ENCODE measurements at places on chromosomes 12 and 14. TPM values are rescaled to one million over a fixed set of nuclear protein-coding genes. Genes with fewer than 3 reads are reported as not detected.

The ALKBH2 gene
- 30.2 TPM for polyA plus RNA-seq

- DNase-seq = no peak
Measured at GRCh38 chr12:28787151-28787550, 361.9 kb upstream of the FAR2 start.

GRCh38 chr12:2627076-2627834 is 167.5 kb upstream of the FKBP4 start:
- DNase-seq = no peak

GRCh38 chr12:3726456-3726855 is 26.5 kb downstream of the CRACR2A start:
- no peak for DNase-seq

- DNase-seq = no peak
Measured at GRCh38 chr12:109943811-109944210, 43.7 kb downstream of the TCHP start.

DNA sequence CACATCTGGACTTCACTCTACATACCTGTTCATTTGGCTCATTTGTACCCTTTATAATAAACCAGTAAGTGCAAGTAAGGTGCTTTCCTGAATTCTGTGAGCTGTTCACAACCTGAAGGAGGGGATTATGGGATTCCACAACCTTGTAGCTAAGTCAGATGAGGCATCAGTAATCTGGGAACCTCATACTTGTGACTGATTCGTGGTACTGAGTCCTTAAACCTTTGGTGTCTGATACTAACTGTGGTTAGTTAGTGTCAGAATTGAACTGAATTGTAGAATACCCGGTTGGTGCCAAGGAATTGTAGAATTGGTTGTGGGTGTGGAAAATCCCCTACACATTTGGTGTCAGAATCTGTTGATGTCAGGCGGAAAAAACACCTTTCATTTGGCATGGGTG is 83.4 kb downstream of the TMX1 start:
- DNase-seq = no peak

DNA sequence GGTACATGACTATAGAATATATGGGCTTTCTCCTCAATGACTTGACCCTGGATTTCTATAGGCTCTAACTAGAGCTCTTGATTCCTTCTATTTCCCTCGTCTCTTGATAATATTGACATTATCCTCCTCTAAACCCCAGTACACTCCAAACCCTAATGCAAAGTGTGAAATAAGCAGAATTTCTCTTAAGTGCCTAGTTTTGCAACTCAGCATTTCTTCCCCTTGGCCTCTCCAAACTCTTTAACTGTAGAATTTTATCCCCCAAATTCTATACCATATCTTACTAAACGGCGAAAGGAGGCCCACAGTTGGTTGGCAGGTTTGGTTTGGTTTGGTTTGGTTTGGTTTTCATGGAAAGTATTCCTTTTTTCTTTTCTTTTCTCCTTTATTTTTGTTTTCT is 498.7 kb downstream of the CCER1 start:
- DNase-seq = no peak

- DNase-seq = no peak
Measured at GRCh38 chr14:61485661-61486060, 164.3 kb downstream of the PRKCH start.

GRCh38 chr12:124573839-124574786 is 6.7 kb upstream of the NCOR2 start:
- DNase-seq = no peak

DNA sequence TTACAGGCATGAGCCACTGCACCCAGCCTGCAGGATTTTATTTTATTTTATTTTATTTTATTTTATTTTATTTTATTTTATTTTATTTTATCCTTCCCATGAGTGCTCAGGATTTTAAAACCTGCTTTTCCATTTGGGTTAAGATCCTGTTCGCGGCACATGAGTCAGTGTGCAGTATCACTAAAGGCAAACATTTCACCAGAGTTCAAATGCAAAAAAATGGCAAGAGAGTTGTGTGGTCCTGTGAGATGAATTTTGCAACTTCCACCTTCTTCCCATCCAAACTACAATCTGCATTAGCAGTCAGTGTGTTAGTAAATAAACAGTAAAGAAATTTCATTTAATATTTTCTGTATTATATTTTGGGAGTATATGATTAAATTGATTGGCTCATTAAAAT is 29.0 kb downstream of the MOAP1 start:
- DNase-seq = no peak

The GDF11 gene
- polyA plus RNA-seq = 25.6 TPM

DNA sequence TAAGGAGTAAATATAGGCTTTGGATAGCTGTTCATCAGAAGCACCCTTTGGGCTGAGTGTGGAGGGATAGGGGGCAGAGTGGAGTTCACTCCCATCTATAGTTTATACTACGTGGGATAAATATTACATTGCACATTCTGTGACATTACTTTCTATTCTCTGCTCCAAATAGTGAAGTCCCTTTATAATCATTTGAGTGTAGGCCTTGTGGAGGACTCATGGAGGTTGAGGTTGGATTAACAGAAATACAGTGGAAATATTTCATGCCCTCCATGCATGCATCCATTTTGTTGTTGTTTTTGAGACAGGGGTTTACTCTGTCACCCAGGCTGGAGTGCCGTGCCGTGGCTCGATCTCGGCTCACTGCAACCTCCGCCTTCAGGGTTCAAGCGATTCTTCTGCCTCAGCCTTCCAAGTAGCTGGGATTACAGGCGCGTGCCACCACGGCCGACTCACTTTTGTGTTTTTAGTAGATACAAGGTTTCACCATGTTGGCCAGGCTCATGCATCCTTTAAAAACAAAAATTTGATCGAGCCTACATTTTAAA is 1.4 kb downstream of the CHPT1 start:
- peak; percentile 5 for DNase-seq

DNA sequence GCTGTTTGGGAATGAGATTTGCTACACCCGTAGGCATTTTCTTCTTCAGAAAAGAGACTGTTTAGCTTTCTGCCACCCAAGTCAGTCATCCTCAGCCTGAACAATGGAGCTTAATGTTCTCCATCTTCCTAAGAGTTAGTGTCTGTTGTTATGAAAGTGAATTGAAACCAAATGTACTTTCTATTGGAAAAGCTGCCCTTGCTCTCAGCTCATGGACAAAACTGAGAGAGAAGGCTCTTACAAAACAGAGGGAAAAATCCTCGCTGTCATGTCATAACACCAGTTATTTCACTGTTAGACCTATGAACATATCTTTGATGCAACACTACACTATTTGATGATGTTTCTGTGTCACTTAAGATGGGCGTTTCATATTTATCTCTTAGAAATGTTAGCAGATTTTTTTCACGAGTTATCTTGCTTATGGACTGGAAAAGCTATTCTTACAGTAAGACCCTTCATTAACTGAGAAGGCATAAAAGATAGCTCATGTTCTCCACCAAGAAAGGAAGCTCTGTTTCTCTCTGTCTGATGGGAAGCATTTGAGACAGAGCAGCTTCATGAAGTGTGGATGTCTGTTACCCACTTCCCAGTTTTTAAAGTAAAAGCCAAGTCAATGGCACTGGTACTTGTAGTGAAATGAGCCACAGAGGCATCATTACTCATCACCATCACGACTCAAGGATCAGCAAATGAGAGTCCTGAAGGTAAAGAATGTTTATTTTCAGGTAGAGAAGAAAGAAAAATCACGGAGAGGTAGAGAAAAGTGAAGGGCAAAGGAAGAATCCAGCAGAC is 483.9 kb downstream of the ZFP36L1 start:
- no peak for DNase-seq

The RBP5 gene
- polyA plus RNA-seq = 55.5 TPM

DNA sequence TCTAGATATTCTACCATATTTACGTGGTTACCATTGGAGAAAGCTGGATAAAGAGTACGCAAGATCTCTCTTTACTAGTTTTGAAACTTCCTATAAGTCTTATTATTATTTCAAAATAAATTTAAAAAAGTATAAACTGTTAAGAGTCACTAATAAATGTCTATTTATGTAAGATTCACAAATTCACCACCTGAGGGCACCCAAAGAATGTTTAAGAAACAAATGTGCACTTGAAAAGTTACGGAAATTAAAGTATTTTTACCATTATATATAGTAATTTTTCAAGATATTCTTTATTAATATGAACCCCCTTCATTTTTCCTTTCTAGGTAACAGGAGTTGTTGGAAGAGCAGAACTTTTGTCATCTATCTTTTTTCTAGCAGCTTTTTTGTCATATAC is 11.9 kb downstream of the TMTC3 start:
- DNase-seq = peak; percentile 12

DNA sequence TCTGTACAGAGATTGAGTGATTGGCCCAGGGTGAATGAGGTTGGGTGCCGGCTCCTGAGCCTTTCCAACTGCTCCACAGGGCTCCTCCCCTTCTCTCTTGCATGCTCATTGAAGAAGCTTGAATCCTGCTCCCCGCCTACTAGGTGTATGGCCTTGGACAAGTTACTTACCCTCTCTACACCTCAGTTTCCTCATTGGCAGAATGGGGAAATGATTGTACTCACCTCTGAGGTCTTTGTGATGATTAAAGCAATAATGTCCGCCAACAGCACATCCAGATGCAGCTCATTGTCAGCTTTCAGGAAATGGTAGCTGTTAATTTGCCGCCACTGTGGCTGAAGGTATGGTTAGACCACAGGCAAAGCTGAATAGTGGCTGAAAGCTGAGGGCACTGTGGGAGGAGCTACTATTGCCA is 174.1 kb downstream of the CRADD start:
- DNase-seq = no peak

- DNase-seq = no peak
Measured at GRCh38 chr14:64704743-64705380, 638 bp downstream of the PLEKHG3 start.

DNA sequence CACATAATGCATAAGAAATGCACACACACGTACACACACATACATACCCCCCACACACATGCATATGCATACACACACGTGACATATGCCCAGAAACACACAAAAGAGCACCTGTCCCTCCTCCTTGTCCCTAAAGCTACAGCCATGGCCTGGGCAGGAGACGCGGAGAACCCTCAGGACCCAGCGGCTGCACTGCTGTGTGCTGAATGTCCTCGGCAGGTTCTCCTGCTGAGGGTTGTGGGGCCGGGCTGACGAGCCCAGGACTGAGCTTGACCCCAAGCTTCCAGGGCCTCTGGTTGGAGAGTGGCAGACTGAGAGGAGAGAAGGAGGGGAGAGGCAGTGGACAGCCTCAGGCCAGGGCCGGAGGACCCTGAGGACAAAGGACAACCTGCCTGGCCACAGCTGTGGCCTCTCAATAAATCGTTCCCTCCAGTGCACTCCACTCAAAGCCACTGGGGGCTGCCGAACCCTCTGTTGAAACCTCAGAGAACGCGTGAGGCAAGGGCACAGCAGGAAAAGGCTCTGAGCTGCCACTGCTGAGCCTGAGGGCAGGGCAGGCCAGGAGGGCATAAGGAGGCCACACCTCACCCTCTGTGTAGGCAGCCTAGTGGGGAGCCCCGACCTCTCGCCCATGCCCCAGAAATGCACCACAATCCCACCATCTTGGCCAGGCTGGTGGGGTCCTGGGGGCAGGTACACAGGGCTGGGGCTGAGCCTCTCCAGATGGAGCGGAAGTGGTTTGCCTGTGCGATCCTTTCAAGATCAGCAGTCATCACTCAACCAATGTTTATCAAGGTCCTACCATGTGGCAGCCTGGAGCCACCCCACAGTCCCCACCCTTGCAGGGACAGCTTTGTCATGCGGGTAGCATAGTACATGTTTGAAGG is 3.1 kb downstream of the CACNA2D4 start:
- no peak for DNase-seq

- no peak for DNase-seq
Measured at GRCh38 chr14:75023108-75023507, 20.4 kb downstream of the EIF2B2 start.

DNA sequence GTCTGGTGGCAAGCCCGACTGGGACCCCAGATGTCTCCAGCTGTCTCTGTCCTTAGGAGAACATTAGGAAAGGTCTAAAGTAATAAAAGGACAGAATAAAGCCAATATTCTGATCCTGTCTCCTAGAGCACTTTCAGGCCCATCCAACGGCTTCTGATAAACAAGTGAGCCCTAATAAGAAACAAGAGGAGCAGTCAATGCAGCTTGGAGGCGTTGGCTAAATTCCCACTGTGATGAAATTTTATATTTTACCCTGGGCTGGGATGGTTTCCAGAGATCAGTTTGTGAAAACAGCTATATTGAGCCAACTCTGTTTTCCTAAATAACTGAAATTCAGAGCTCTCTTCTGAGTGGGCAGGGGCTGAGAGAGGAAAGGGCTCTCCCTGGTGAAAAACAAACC is 55.5 kb upstream of the SRRM4 start:
- DNase-seq = no peak

DNA sequence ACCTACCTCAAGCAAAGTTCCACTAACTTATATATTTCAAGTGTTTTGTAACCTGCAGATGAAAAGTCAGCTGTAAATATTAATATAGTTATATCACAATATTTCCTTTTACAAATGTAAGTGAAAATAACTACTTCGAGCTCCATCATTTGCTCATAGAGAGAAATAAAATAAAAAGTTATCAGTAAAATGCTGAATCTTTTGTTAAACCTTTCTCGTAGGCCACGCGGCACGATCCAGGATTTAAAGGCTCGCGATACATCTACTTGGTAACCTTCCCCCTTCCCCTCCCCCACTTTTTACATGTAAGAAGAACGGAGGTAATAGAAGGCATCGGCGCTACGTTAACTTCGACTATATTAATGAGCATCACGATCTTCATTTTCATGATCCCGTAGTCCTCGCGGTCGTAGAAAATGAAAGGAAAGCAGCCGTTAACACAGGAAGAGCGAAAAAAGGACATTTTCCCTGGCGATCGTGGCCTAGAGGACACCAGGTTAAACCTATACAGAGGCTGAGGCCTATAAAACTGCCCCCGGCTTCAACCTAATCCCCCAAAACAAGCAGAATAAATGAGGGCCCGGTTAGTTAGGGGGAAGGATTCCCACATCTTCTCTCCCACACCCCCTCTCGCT is 508 bp downstream of the HNRNPC start:
- DNase-seq = peak; percentile 41

- DNase-seq = no peak
Measured at GRCh38 chr12:73598626-73599025, 939.0 kb upstream of the ATXN7L3B start.

DNA sequence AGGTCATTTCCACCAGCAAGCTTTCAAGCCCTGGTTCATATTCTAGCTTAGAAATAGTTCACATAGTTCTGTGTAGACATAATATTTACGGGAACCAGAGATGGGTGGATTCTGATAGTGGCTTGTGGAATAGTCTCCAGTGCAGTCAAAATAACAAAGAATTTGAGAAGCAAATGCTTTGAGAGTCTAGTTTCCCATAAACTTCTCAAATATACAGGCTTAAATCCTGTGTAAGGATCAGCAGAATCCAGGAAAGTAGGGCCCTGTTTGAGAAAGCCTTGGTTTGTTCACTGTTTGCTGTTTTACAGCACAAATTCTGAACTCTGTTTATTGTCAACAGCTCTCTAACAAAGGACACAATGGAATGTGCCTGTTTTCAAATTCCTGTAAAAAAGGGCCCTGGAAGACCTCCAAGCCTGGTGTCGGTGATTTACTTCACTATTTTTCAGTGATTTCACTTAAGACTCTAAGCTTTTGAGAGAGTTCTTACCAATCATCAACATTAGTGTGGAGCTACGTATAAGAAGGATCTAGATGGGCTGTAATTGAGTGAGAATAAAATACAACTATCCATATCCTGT is 11.4 kb upstream of the FOS start:
- DNase-seq = no peak

All from renal cortex interstitium (tissue), 15 donors.